H4 (cell line): ENCODE measurements at places on chromosomes 5 and 9. TPM values are rescaled to one million over a fixed set of nuclear protein-coding genes. Genes with fewer than 3 reads are reported as not detected.

DNA sequence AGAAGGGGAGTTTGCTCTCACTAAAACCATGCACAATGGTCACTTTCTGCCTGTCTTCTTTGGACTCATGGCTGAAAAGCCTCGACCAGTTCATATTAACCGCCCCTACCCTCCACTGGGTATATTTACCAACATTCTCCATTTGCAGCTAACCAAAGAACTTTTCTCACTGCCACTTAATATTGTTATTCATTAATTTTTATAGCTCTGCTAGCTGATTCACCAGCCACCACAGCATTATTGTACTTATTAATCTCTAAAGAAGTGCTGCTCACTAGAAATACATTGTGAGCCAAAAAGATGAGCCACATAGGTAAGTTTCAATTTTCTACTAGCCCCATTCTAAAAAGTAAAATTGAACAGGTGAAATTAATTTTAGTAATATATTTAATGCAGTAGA, 33.4 kb upstream of the SMIM32 start:
- DNase-seq = no peak

DNA sequence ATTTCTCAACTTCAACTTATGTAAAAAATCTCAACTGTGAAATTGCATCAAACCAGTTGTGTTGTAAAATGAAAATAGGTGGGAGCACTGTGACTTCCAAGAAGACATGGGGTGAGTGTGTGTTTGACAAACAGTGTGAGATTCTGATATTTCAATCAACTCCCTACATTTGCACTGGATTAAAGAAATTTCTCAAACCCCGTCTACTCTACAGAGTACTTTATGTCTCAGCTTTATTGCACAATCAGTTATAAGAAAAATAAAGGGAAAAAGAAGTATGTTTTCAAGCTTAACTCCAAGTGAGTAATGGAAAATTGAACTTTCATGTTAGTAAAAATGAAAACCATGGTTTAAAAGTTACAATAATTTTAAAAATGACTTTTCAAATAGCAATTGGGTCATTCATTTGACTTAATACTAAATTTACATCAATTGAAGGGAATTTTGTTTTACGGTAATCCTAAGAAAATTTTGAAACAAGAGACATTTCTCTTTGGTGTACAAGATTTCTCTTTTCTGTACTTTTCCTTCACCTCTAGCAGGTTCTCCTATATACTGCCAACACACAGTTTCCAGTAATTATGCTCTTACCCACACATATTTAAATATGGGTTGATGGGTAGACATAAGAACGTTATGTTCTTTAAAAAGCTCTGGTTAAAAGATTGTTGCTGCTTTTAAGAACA, 80.3 kb downstream of the CDO1 start:
- DNase-seq = no peak

- DNase-seq = no peak
Observed at GRCh38 chr9:122131401-122132001, 28.1 kb downstream of the NDUFA8 start.

DNA sequence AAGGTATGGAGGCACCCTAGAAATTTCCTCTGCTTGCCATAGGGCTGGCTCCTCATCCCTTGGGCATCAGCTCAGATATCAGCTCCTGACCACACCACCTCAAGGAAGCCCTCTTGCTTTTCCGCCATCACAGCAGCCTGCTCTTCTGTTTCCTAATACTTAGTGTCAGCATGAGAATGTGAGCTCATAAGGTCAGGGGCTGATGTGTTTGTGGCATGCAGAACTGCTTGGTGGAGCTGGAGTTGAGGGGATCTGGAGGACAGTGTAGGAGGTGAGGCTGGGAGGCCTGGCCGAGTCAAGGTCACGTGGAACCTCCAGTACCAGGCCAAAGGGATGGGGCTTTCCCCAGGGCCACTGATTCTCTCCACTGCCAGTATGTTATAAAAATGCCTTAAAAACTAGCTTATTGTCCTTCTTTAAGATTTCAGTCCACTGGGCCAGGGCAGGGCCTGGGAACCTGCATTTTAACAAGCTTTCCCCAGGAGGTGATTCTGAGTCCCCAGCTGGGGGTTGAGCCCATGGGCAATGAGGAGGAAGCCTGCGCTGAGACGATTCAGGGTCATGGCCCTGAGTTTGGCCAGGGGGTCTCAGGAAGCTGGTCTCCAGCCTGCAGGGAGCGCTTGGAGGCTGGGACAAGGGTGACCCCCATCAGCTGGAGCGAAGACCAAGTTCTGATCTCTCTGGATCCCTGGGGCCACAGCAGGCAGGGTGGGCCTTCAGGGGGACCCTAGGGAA, 28.6 kb downstream of the DAB2IP start:
- no peak for DNase-seq

DNA sequence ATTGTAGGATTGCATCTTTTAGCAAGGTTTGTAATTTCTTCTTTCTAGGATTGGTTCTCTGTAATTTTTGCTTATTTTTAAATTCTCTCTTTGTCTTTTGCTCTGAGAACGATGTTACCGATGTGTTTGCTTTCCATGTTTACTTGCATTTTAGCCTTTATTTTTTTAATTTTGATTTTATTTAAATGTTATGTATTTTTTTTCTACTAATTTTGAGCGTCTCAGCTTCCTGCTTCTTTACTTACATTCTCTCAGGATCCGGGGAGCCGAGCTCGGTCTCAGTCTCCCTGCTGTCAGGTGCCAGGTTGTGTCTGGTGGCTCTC, 20.9 kb downstream of the ANXA2R start:
- no peak for DNase-seq

- no peak for DNase-seq
Observed at GRCh38 chr5:30436691-30437090, 756.8 kb upstream of the CDH6 start.

- DNase-seq = peak; percentile 48
Observed at GRCh38 chr5:151155775-151156506, 1.6 kb downstream of the ANXA6 start.

The TMEM252 gene
- total RNA-seq = not detected in 2 replicates

The CCL28 gene
- not detected in 2 replicates for total RNA-seq

The KIF20A gene
- 130 and 131 TPM in 2 replicates for total RNA-seq
